Lung microvascular endothelial cell (primary cell): ENCODE measurements at places on chromosomes 11 and 22.

DNA sequence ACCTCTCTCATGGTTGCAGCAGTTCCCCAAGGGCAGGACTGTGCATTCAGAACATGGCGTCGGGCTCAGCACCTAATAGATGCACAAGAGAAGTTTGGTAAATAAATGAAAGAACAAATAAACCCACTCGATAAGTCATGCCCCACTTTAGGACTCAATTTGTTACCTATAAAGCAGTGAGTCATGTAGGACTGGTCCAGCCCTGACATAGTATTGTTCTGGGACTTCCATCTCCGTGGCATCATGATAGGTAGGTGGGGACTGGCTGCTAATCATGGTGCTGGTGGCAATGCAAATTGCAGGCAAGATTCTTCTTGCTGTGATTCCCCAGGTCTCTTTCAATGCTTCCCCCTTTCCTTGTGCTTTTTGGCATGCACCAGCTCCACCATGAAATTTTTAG lies 118.2 kb upstream of the CSNK2A3 start:
- DNase-seq = no peak

- no peak for DNase-seq
Observed at GRCh38 chr22:22865311-22866072, 22.1 kb upstream of the IGLL5 start.

DNA sequence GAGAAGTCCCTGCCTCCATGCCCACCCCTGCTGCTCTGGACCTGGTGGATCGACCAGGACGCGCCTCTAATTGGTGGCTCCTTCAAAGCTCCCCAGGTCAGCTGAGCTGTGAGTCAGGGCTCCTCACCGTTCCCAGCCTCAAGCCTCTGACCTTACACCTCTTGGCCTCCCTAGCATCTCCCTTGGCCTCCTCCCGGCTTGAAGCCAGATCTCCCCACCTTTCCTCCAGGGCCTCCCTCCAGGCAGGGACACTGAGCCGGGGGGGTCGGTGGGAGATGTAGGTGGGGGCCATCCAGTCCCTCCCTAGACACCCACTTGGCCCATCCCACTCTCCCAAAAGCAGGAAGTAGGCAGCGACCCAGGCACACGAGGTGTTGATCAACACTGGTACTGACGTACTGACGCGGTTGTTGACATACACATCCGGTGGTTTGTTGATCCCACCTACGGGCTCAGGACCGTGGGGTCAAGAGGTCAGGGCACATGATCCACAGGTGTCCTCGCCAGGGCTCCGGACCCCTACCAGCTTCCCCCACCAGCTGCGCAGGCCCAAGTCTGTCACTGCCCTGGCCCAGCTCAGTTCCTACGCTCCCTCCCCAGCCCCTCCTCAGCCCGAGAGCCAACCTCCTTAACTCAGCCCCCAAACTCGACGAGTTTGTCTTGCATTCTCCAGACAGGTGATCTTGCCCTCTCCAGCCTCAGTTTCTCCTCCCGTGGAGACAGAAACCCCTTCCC lies 802 bp downstream of the ATG2A start:
- DNase-seq = peak; percentile 30

GRCh38 chr11:62922653-62923431 lies 1.7 kb upstream of the CHRM1 start:
- peak; percentile 23 for DNase-seq

DNA sequence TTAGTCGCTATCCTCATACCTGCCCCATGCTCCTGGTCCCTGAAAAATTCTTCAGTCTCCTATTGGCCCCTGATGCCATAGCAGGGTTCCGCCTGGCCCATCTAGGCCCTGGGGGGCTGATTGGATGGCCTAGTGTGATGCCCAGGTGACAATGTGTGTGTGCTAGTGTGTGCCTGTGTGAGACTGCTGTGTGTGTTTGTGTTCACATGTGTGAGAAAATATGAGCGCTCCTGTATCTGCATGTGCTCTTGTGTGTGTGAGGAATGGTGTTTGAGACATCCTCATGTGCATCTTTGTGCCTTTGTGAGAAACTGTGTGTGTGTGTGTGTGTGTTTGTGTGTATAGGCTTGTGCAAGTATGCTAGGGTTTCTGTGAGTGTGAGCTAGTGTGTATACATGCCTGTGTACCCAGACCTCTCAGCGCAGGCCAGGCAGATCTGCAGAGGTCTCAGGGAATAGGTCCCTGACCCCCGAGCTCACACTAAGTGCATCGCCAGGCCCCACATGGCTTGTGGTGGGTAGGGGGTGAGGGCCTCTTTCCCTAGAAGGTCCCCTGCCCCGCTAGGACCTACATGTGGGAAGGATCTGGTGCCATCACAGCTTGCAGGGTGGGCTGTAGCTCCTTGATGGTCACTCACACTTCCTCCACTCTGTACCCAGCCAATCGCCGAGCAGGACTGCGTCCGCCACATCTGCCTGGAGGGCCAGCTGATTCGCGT lies 64.6 kb downstream of the OTOG start:
- DNase-seq = no peak

GRCh38 chr11:131544591-131544990 lies 174.2 kb downstream of the NTM start:
- DNase-seq = no peak

DNA sequence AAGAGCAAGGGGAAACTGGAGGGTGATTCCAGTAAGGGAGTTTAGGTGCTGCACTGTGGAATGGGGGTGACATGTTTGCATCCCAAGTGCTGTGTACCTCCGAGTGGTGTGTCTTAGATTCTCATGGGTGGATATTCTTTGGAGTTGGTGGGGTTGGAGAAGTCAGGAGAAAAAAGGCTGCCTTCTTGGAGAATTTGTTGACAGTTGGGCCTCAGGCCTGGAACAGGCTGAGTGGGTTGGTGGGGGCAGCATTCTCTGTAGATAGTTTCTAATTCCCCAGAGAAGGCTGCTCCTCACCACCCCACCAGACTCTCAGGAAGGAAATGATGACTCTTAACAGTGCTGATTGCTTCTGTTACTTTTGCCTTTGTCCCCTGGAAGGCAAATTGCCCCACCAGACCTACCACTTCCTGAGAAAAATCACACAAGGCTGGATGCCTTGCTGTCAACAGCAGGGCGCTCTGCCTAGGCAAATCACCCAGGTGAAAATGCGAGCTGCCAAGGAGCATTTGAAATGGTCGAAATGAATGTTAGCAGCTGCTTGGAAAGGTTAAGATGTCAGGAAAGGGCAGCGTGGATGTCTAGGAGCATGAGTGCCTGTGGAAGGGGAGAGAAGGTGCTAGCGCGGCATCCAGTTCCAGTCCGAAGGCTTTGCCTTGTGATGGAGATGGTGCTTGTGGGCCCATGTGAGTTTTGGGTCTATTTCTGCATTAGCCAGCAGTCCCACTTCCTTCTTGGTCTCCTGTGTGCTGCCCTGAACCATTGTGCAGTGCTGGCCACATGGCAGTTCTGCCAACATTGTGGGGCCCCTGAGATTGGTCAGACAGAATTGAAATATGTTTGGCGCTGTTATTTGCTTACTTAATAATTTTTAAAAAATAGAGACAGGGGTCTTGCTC lies 29.7 kb upstream of the SORL1-AS1 start:
- DNase-seq = peak; percentile 80

- no peak for DNase-seq
Observed at GRCh38 chr11:69362315-69362714, 68.4 kb downstream of the MYEOV start.

DNA sequence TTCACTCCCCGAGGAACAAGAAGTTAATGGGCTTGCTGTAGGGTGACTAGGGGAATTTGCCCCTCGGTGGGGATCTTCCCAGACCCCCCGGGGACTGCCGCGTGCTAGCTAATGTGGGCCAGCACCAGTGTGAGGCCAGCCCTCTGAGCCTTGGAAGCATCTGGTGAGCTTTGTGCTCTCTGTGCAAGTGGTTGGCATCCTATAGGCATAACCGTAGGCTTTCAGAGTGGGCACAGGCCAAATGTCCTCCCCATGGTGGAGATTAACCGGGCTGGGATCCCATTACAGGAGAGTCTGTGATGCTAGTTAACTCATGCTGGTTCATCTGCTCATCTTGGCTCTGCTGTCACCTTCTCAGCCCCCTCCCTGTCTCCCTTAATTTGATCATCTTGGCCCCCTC lies 125.7 kb downstream of the TRIM29 start:
- DNase-seq = no peak

DNA sequence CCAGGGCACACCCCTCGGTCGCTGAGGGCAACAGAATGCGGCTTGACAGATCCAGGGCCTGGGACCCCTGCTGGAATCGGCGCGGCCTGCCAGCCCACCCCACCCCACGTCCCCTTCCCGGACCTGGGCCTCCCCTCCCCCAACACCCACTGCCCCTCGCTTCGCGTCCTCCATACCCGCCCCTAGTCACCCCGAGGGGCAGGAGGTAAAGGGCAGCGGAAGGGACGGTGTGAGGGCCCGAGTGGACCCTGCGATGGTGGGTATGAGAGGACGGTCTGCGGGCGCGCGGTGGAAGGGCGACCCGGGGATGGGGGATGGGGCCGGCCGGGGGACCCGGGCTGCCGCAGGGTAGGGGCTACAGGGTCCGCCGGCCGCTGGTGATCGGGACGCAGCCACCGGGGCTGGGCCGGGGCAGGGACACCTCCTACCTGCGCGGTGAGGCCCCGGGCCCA lies 311 bp downstream of the APBB1 start:
- DNase-seq = no peak

- DNase-seq = no peak
Observed at GRCh38 chr11:47035108-47035507, 98.5 kb downstream of the CSTPP1 start.

- peak; percentile 74 for DNase-seq
Observed at GRCh38 chr11:69744435-69744834, 30.7 kb downstream of the FGF4 start.

DNA sequence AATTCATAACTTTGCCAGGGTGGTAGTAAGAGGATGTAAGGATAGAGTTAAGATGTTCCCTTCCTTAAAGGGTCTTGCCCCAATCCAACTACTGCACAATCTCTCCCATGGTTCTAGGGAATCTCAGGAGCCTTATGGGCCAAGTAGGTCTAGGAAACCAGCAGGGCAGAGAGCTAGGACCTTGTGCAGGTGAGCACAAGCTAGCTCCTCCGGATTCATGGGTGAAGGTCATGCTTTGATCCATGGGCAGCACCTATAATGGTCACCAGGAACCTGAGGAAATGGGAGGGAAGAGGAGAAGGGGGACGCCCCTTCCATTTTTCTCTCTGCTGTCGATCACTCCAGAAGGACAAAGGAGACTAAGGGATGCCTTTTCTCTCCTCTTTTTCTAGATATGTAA lies 16.8 kb downstream of the KCNJ11 start:
- DNase-seq = peak; percentile 58

DNA sequence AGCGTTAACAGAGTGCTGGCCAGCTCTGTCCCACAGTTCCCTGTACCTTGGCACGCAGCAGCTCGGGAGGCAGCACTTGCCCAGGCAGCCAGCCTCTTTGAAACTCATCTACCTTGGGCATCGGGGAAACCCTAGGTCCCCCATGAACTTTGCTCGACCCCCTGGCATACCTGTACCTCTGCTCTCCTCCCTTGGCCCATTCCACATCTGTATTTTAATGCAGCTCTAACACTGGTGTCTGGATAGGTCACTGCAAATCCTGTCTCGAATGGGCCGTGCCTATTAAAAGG lies 304.1 kb downstream of the TBC1D22A start:
- no peak for DNase-seq

- no peak for DNase-seq
Observed at GRCh38 chr11:70501933-70502540, 103.7 kb downstream of the CTTN start.

GRCh38 chr11:35304900-35305460 lies 114.4 kb downstream of the SLC1A2 start:
- DNase-seq = no peak

GRCh38 chr22:31122532-31123291 lies at the start of gene INPP5J:
INPP5J (plus strand) TSS chr22:31122966; CDS start chr22:31123015, 49 bp downstream.
- DNase-seq = peak; percentile 27

GRCh38 chr11:65615950-65616574 lies 486 bp downstream of the PCNX3 start:
- peak; percentile 52 for DNase-seq

DNA sequence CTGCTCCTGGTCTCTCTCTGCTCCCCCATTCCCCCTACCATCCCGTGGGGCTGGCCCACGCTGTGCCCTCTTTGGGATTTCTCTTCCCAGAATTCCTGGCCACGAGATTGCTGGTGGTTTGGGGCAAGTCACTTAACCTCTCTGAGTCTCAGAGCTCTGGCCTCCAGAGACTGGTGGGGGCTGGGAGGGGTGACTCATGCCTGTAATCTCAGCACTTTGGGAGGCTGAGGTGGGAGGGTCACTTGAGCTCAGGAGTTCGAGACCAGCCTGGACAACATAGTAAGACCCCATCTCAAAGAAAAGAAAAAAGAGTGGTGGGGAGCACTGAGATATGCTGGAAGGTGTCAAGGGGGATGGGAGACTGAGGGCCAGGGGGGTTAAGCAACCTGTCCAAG lies 18.3 kb downstream of the OTUB1 start:
- no peak for DNase-seq

DNA sequence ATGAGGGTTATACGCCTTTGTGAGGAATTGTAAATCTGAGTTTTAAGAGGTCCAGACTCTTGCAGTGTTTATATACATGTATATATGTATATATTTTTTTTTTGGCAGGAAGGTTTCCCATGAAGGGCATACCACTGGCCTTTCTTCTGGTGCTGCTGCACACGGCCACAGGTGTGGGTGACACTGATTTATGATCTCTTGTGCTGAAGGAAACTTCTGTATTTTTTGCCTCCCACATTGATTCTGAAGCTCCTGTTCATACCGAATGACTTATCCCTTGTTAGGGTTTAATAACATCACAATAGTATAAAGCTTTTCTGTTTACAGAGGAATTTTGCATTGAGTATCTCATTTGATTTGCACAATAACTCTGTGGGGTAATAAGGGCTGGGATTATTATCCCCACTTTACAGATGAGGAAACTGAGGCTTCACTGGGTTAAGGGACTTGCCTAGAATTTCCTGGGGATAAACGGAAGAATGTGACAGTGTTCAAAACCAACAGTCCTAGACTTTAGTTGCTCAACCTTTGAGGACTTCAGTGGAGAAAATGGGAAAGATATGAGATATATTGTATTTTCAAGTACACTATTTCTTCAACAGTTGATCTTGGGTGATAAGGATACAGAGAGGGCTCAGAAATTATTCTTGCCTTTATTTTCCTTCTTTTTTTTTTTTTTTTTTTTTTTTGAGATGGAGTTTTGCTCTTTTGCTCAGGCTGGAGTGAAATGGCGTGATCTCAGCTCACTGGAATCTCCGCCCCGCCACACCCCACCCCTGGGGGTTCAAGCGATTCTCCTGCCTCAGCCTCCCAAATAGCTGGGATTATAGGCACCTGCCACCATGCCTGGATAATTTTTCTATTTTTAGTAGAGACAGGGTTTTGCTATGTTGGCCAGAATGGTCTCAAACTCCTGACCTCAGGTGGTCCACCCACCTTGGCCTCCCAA lies 70.1 kb downstream of the MICAL2 start:
- no peak for DNase-seq

DNA sequence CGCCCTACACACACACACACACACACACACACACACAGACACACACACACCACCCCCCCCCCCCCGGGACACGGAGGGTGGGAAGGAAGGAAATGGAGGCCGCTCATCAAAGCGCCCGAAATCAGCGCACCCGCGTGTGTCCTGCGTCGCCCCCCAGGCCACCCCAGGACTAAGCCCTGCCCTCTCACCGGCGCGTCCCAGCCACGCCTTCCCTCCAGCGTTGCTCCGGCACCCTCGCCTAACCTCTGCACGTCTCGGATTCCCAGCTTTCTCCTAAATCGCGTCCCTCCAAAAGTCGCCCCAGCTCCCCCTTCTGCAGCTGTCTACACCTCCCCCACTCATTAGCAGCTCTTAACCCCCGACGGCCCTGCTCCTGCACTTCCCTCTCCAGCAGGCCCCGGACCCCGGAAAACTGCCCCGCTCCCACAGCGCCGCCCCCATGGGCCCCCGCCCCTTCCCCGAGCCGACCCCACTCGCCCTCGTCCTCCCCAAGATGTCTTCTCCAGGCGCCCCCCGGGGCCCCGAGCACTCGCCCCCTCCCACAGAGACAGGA lies 557 bp downstream of the PACSIN2 start:
- peak; percentile 25 for DNase-seq
